ENCODE measurements at places on chromosomes 11 and 22.
A peak's percentile ranks its signal among the peaks of the same experiment; 100 is the strongest.

GRCh38 chr11:64028398-64029115, 7.2 kb upstream of the FLRT1 start:
- DNase-seq, result no peak

GRCh38 chr11:44728491-44728910, 1.7 kb downstream of the TSPAN18 start:
- no peak for DNase-seq

DNA sequence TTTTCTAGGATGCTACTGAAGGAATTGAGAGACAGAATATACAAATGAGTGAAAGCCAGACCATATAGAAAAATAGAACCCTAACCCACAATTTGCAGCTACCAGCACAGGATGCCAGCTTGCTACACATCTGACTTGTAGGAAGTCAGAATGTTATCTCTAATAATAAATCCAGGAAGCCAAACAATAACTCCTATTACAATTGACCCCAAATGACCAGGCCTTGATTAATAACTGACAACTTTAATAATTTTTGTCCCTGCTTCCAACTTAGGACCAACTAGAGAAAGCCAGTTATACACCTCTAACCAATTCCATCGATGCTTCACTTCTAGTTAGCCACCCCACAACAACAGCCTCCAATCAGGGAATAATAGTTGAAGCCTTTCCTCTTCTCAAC, 193.4 kb downstream of the CASP12 start:
- no peak for DNase-seq

GRCh38 chr11:61908730-61909316, 8.5 kb downstream of the RAB3IL1 start:
- no peak for DNase-seq

DNA sequence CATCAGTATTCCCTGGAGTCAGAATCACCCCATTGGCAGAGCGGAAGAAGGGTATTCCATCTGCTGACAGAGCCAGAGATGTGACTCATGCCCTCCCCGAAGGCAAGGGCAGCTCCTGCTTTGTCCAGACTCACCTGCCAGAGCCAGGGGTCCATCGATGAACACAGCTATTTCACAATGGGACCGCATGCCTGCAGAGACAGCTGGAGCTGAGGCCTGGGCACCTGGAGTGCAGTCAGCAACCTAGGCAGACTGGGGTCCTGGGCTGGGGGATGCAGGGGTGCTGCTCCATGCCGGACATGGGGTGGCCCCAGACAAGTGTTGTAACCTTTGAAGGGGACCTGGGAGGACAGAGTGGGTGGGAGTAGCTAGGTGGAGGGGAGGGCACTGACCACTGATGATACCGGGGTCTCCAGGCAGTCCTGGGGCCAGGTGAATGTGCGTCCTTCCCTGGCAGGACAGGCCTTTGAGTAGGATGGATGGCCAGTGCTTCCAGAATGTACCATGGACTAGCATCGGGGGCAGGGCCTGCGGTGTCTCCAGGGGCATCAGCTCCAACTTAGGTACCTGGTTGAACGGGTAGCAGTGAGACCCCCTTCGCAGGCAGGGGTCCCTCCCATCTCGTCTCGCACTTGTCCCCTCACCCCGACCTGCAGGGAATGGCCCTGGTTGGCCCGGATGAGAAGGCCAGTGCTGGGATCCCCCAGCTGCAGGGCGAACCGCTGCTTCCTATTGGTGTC, 1.7 kb downstream of the TRPT1 start:
- DNase-seq, result no peak

GRCh38 chr11:2432628-2433071, 11.7 kb downstream of the TRPM5 start:
- no peak for DNase-seq

DNA sequence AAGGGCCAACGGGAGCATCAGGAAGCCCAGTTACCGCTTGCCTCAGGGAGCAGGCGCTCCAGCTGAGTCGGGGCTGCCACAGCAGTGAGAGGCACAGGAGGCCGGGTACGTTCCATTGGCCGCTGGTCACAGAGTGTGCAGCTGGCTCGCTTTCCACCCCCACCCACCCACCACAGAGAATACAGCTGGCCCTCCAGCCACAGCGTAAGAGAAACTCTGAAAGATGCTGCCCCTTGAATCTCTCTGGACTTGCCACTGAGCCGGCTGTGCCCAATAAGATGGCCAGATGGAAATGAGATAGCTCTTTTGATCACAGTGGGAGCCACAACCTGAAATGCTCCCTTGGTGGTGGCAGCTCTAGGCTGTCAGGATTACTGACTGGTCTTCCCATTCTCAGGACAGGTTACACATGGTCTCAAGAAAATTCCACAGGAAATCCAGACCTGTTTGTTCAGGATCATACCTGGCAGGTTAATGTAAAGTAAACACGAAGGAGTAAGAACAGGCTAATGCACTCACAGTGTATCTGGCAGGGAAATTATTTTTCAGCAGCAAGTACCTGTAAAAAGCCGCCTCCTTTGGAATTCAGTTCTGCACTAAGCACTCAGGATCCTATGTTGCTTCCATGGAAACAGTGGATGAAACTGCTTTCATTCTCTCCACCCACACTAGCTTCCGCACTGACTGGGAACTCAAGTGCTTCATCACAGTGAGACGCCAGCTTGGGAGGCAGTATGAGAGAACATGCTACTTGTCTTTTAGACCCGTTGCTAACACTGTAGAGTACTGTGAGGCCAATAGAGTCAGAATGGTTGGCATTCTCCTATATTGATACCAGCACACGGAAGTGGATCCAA, 16.5 kb downstream of the SIAE start:
- no peak for DNase-seq

DNA sequence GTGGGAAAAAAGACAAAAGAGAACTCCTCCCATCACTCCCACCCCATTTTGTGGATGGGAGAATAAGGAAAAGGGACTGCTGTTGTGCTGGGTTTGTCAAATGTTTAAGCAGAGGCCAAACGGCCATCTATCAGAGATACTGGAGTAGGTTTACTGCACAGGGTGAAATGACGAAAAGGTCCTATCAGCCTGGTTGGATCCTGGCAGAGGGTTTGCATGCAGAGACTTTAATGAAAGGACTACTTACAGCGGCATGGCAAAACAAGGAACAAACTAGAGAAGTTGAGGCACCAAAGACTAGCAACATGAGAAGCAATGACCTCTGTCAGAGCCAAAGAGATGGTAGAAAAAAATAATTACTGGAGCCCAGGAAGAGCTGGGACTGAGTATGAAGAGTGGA, 32.2 kb upstream of the HEPHL1 start:
- no peak for DNase-seq

GRCh38 chr11:90100431-90100830, 14.7 kb downstream of the UBTFL1 start:
- peak; percentile 1 for DNase-seq

DNA sequence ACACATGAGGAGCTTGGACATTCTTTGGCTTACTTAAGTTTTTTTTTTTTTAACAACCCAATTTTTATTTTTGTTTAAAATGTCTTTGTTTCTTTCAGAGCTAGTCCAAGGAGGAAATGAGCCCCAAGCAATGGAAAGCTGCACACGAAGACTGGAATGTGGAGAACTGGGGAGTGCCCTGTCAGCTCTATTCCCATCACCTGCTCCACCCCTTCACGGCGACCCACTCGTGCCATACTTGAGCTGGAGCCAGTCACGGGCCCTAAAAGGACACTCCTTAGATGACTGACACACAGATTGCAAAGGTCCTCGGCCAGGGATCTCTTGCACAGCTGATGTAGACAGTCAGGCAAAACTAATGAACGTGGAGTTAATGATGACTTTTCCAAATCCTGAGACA, 10.6 kb upstream of the SLC25A18 start:
- no peak for DNase-seq

GRCh38 chr22:20937031-20937793, 20.0 kb downstream of the CRKL start:
- DNase-seq, result no peak

DNA sequence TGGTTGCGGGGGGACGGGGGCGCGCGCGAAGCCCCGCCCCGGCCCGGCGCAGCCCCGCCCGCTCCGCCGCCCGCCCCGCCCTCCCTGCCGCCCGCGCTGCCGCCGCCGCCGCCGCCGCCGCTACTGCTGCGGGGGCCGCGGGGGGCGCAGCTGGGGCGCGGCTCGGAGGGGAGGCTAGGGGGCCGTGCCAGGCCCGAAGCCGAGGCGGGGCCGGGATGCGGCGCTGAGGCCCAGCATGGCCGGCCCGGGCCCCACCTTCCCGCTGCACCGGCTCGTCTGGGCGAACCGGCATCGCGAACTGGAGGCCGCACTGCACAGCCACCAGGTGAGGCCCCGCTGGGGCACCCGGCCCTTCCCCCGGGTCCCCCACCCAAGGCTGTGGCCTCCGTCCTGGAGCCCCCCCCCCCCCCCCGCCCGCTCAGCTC, at the start of gene ANKRD13D:
ANKRD13D (plus strand) TSS at position 78 of the 425 bp plus-strand sequence; CDS start at position 236, 158 bp downstream.
- DNase-seq, result no peak

DNA sequence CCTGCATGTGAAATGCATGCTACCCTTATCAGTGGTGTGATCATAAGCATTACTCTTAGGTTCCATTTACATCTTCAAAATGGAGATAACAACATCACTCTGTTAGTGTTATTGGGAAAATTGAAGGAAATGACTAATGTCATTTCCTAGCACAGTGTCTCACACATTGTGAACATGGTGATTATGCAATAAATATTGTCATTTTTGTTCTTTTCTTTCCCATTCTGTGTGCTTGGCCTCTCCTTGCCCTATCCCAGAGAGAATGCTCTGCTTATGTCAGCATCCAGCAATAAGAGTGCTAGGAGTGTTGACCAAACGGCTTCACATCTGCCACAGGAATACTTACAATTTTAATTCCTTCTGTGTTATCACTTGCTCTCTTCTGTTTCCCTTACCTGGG, 1024.1 kb upstream of the CCDC90B start:
- no peak for DNase-seq

GRCh38 chr22:29813126-29813525, 24.9 kb downstream of the ASCC2 start:
- DNase-seq, result no peak

DNA sequence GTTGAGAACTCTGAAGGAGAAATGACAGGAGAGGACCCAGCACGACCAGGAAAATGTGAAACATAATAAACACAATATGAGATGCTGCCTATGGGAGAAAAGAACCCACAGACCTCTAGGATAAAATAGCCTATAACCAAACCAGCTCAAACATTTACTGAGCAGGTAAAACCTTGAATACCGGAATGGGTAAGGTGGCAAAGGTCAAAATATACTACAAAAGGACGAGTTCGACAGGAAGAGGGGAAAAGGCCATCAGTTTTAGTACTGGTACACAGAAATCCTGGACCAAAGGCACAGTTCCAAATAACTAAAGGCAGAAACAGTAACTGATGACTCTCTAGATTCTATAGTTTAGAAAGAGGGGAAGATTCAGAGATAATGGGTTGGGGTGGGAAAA, 96.3 kb downstream of the AMBRA1 start:
- DNase-seq, result no peak

DNA sequence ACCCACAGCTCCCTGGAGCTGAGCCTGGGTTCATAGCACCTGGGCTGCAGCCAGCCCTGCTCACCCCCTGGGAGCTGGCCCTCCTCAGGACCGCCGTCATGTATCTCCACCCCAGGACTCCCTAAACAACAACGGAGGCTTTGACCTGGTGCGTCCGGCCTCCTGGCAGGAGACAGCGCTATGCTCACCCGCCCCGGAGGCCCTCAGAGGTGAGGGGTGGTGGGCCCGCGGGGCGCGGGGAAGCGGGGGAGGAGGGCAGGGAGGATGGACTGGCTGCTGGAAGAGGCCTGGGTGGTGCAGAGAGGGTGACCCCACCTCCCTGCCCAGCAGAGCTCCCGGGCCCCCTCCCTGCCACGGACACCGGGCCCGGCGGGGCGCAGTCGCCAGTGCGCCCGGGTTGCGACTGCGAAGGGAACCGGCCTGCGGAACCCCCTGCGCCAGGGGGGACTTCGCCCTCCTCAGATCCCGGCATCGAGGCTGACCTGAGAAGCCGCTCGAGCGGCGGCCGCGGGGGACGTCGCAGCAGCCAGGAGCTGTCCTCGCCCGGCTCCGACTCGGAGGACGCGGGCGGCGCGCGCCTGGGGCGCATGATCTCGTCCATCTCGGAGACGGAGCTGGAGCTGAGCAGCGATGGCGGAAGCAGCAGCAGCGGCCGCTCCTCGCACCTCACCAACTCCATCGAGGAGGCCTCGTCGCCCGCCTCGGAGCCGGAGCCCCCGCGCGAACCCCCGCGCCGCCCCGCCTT, 3.1 kb downstream of the MAPK8IP2 start:
- no peak for DNase-seq

- DNase-seq, result no peak
These were observed 7.3 kb downstream of the CERK start for GRCh38 chr22:46730568-46731245.

- DNase-seq, result peak; percentile 86
These were observed at the start of gene NUP160 for GRCh38 chr11:47847892-47848699. Gene NUP160, minus strand, starts transcription at chr11:47848350. Its CDS starts 32 bp downstream, at chr11:47848318.

DNA sequence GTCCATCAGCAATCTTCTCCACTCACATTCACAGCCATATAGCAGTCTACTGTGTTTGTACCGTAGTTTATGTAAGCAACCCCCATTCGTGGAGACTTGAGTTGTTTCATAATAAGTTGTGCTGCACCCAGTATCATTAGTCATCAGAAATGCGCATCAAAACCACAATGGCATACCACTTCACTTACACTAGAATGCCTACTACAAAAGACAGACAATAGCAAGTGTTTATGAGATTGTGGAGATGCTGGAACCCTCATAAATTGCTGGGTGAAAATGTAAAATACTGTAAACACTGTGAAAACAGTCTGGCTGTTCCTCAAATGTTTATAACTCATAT, 133.3 kb downstream of the ATXN10 start:
- no peak for DNase-seq

DNA sequence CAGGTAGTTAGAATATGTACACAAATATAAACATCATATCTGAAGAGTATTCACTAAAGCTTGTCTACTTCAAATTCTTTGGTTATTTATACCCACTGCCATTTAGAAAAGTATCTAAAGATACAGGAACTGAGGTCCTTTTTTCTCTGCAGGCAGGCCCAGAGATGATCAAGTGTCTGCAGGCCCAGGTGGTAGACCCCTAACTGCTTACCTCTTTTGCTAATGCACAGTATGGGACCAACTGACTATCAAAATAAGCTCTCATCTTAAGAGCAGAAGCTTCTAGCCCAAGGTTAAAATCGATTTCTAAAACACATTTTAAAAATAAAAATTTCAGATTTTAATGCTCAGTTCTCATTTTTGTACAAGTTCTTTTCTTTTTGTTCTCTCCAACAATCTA, 81.5 kb downstream of the APOL5 start:
- DNase-seq, result no peak

Measured in stimulated activated CD4-positive, alpha-beta T cell treated with anti-CD3 and anti-CD28 coated beads, Interleukin-1b, Interleukin-23, amount 100 ng/mL, for 48 hours (primary cell).